NCI-H1092 treated with DMSO at 0.1 percent for 48 hours (cell line): ENCODE measurements at places on chromosomes 4 and X.
A peak's percentile ranks its signal among the peaks of the same experiment; 100 is the strongest.

DNA sequence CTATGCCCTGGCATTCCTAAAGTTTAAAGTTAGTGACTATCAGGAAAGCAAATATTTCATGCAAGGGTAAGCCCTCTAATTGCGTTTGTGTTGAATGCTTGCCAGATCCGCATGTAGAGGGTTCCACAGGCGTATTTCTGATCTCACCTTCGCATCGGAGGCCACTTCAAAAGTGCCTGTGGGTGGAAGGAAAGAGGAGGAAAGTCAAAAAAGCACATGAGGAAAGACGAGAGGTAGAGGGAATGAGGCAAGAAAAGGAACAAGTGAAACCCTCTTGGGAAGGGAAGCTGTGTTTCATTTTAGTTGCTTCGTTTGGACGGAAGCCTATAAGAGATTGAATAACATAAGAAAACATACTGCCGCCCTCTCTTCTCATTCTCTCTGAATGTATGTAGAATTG is 628.8 kb downstream of the SPRY1 start:
- peak; percentile 82 for DNase-seq

GRCh38 chrX:101417981-101418841 is 10.2 kb downstream of the HNRNPH2 start:
- DNase-seq: peak; percentile 66

- no peak for DNase-seq
Measured at GRCh38 chr4:40003986-40004385, 26.3 kb upstream of the PDS5A start.

DNA sequence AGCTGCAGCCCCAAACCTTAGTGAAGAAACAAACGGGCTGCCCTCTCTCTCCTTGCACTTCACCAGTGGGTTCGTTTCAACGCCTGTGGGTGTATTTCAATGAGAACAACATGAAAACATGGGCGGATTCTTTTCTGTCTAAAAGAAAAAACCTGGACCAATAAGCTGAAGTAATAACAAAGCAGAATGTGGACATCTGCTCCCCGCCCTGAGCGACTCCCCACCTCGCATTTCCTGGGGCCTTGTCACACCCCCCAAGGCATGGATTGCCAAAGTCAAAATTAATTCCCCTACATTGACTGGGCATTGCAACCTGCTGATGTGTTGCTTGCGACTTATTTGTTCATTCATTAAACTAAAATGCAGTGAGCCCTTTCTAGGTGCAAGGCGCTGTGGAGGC is 142.9 kb downstream of the BCOR start:
- DNase-seq: no peak
